Aorta (tissue), 5 donors: ENCODE measurements at places on chromosomes 12 and 14. TPM values are rescaled to one million over a fixed set of nuclear protein-coding genes. Genes with fewer than 3 reads are reported as not detected.

CD69 gene
- not detected for polyA plus RNA-seq

TEX22 gene
- 0.38 TPM for polyA plus RNA-seq

ST8SIA1 gene
- polyA plus RNA-seq, result 3.6 TPM

GLT1D1 gene
- not detected for polyA plus RNA-seq

GRCh38 chr14:38547961-38548490, 292.1 kb upstream of the CLEC14A start:
- no peak for DNase-seq

DNA sequence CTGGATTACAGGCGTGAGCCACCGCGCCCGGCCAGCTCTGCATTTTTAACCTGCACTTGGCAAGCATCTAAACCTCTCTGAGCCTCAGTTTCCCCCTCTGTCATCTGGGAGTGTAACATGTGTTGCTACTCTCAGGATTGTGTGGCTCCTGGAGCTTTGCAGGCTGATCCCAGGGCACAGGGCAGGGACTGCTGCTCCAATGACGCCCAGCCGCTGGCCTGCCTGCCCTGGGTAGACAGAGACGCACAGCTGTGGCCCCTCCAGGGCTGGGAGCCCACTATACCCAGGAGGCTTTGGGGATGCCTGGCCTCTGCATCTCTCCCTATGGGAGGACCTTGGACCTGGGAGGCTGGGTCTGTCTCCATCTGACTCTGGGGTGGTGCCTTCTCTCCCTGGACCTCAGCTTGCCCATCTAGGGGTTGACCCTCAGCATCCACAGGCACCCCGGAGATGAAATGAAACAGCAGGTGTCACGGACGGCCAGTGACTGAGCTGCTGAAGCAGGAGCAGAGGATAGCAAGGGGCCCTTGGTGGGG, 13.7 kb downstream of the ARL6IP4 start:
- DNase-seq, result no peak

- no peak for DNase-seq
Measured at GRCh38 chr12:74066476-74066875, 471.2 kb upstream of the ATXN7L3B start.

DNA sequence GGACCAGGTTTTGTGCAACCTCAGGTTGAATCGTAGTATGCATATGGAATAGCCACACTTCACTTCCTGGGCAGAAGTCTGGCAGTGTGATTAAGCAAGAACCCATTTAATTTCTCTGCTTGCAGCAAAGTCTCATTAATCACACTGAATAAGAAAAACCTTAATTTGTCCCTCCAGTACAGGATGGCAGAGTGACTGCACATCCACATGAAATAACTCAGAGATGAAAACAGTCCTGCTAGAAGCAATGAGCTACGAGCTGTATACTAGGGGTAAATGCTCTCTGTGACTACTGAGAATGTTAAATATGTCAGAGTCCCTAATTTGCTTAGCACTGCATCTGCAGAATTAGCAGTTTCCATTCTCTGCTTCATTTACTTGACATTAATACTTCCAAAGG, 88.9 kb downstream of the ACSS3 start:
- DNase-seq, result no peak

DNA sequence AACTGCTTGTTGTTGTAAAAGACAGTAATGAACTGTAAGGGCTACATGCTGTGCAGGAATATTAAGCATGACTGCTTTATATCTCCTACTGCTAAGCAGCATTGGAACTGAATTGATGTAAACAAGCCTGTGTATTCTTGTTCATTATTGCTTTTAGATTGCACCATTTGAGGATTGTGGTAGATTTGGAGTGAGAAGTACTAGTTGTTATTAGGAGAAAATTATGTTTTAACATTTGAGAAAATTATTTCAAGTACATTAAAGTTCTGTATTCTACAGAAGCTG, 212.7 kb downstream of the ERC1 start:
- no peak for DNase-seq

DNA sequence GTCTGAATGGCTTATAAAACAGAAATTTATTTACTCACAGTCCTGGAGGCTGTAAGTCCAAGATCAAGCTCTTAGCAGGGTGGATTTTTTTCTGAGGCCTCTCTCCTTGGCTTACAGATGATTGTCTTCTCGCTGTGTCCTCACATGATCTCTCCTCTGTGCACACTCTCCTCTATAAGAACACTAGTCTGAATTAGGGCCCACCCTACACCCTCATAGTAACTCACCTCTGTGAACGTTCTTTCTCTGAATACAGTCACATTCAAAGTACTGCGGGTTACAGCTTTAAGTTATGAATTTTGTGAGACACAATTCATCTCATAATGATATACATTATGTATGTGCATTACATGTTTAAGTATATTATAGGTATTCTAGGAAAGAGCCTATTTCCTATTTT, 135.7 kb upstream of the ATXN7L3B start:
- no peak for DNase-seq

DNA sequence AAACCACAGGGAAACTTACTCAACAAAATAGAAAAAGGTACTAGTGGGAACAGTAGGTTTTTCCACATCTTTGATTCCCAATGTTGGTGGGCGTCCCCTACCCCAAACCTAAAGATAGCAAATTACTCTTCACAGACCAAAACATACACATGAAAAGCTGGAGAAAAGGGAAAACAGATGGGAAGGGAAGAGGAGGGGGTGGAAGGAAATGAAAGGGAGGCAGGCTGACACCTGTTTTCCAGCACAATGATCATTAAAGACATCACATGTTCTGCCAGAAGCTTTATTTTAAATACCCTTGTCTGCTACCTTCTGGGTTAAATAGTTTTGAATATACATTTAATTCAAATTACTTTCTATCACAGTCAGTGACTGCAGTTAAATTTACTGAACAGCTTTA, 1617.9 kb upstream of the SEL1L start:
- DNase-seq, result no peak

DNA sequence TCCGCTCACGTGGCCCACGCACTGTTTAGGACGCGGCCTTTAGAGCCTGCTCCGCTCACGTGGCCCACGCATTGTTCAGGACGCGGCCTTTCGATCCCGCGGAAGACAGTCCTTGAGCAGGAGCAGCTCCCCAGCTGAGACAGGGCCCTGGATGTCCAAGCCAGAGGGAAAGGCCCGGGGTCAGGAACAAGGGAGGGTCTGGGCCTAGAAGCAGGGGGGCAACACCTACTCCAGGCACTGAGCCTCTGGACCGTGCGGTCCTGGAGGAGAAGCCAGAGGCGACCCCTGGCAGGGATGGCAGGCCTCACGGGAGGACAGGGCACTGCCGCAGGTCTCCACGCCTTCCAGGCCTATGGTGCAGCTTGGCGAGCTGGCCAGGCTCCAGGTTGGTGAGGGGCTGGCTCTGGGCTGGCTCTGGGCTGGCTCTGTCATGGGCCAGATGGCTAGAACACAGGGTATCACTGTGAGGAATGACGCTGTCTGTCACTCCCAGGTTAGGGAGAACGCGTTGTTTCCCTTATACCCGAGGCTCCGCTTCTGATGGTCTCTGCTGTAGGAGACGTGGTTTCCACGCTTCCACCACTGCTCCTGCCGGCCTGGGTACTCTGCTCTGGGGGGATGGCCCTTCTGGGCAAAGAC, 341.7 kb downstream of the TMEM121 start:
- DNase-seq, result peak; percentile 43

- peak; percentile 36 for DNase-seq
Measured at GRCh38 chr14:92660571-92660970, 87.9 kb downstream of the LGMN start.

DNA sequence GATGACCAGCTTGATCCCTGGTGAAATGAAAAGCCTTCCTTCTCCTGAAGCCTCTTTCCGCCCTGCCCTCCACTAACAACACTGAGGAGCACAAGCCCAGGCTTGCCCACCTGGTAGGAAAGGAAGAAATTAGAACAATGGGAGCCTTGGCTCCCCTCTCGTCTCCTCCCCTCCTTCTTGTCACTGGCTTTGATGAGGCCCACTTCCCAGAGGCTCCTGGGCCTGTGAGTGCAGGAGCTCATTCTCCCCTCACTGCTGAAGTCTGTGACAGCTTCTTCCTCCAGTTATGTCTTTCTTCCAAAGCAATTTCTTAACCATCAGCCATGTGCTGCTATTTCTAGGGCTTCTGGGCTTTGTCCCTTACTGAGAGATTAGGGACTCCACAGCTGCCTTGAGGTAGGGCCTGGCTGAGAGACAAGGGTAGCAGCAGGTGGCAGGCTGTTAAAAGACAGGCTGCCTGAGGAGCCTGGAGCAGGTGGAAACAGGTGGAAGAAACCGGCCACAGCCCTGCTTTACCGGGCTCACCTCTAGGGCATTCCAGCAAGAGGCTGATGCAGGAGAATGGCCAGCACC, 53.6 kb upstream of the SRSF5 start:
- DNase-seq, result no peak

DNA sequence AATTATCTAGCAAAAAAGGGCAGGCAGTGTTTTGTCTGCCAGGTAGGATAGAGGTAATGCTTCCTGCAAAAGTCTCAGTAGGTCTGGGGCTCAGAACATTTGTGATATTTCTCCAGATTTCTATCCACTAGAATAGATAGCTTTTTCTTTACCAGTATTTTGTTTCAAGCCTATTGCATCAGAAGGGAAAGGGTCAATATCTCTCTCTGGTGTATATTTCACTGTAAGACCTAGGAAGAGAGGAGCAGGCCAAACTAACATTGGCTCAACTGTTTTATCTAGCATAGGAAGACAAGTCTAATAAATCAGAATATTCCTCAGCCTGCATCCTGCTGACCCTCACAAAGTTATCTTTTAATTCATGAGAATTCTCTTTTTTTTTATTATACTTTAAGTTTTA, 106.7 kb upstream of the DAAM1 start:
- no peak for DNase-seq

DNA sequence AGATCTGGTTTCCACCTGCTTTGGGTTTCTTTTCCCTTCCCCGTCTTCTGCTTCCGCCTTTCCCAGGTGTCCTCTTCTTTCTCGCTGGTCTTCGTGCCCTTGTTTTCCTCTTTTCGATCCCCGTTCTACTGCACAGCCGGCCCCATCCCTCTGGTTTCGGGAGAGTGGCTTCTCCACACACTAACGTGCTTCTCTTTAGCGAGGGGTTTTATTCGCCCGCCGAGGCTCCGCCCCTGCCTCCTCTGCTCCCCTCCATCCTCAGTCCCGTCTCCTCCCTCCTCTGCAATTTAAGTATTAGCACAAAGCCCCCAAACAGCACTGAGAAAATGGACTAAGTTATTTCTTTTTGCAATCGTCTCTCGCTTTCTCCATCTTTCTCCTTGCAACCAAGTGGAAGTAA, at the start of gene SLC7A8:
SLC7A8 (minus strand) TSS at position 182 of the 400 bp plus-strand sequence. CDS start 746 bp downstream, outside the sequence.
- DNase-seq, result peak; percentile 67

DNA sequence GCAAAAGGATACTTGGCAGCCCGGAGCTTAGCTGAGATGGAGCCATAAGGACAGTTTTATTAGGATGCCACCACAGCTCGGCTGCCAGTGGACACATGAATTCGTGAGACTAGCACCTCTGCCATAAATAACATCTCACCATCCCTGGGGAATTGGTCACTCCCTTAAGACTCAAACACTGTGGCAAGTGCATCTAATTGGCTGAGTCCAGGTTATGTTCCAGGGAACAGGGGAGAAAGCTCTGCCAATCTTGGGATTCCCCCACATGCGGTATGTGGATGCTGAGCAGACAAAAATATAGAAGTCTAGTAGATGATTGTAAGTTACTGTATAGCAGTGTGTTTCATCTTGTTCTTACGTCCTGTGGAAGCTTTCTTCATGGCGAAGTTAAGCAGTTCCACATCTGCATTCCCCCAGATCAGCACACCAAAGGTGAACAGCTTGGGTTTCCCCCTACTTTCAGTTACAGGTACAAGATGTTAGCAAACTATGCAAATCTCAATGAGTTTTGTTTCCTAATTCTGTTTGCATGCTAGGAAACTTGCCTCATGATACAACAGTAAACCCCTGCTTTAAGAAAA, 131.1 kb downstream of the ETV6 start:
- no peak for DNase-seq

- DNase-seq, result peak; percentile 91
Measured at GRCh38 chr12:57462251-57462911, 2.8 kb downstream of the GLI1 start.
